CD8-positive, alpha-beta memory T cell (primary cell): ENCODE measurements at places on chromosomes 13 and 19.

- DNase-seq, result no peak
Measured at GRCh38 chr19:3646336-3647092, 19.9 kb upstream of the CACTIN start.

GRCh38 chr19:36115453-36116343 is at the start of gene TBCB:
Gene TBCB (plus strand): TSS chr19:36115468. CDS start chr19:36115561, 93 bp downstream.
- no peak for DNase-seq

GRCh38 chr13:75231235-75231634 is 250.7 kb downstream of the TBC1D4 start:
- no peak for DNase-seq

DNA sequence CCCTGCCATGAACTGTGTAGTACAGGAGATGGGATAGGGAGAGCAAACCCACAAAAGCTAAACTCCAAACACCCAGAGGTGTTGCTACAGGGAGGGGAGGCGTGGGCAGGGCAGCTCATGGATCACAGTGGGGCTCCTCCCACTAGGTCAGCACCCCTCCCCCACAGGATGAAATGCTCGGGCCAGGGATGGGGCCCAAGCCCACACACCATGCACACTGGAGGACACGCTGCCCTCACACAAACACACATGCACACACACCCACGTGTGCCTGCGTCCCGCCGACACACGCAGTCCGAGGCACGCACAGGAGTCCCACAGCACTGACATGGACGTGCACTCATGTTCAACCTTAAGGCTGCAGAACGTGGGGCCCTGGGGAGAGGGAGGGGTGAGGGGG is 6.0 kb upstream of the CCNP start:
- DNase-seq, result no peak

GRCh38 chr13:52703482-52703881 is 36.1 kb downstream of the CNMD start:
- DNase-seq, result no peak

GRCh38 chr19:15452111-15453047 is 2.6 kb upstream of the WIZ start:
- DNase-seq, result no peak

- no peak for DNase-seq
Measured at GRCh38 chr13:51000571-51001260, 91.1 kb downstream of the RNASEH2B start.

GRCh38 chr19:13098277-13099072 is 4.2 kb downstream of the LYL1 start:
- no peak for DNase-seq

DNA sequence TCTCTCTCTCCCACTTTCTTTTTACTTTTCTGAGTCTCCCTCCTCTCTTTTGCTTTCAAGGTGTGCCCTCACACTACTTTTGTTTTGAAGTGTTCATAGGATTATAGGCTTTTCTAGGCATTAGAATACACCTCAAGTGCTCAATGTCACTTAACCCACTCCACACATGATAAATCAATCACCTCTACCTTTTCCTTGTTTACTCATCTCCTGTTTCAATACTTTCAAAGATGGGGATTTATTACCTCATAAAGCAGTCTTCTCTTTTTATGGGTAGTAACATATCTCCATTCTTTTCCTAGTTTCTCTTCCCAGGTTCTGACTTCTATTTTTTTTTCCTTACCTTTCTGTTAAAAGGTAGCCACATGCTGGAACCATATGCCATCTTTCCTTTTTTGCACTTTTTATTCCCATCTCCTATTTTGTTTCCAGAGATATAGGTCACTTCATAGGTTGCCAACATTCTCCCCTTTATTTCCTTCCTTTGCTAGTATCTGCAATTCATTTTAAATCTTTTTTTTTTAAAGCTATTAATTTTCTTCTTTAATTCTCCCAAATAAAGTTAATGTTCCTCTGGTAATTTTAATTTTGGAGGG is 137.6 kb upstream of the SLC10A2 start:
- no peak for DNase-seq

DNA sequence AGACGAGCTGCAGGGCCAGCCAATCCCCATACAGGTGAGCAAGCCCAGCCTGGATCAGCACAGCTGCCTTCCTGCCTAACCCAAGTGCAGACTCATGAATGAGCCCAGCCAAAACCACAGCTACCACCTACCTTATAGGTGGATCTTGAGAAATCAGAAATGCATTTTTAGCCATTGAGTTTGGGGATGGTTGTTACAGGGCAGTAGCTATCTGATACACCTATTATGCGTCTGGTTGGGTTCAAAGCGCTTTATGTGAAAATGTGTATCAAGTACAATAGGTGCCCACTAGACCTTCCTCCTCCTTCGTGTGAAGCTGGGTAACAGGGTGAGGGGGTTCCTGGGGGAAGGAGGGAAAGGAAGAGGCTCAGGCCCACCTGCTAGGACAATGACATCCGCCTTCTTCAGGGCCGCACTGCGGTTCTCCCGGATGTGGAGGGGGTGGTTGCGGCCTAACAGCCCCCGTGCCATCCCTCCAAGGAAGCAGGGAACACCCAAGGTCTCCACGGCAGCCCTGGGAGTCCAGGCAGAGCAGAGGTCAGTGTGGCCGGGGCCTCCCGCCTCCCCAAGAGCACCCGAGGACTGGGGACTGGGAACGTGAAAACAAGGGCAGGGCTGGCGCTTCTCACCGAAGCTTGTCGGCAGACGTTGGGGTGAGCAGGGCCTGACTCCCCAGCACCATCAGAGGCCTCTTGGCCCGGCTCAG is 11.7 kb downstream of the SYDE1 start:
- no peak for DNase-seq

GRCh38 chr19:14450168-14450874 is 17.2 kb downstream of the PKN1 start:
- DNase-seq, result peak; percentile 36

DNA sequence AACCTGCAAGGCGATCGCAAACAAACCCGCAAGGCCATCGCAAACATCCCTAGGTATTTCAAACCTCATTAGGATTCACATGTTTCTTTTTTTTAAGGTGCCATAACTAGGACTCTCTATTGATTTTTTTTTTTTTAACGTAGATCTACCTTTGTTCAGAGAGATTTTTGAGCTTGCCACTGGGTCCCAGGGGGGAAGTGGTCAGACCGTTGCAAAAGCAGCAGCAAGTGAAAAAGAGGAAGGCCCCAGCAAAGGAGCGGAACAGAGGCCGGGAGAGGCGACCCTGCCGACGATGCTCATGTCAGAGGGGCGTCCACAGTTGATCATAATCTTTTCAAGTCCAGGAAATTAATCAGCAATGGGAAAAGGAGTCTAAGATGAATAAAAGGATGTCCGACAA is 32.7 kb upstream of the FLT1 start:
- no peak for DNase-seq

- DNase-seq, result no peak
Measured at GRCh38 chr19:36605877-36606478, 865 bp downstream of the ZNF382 start.

DNA sequence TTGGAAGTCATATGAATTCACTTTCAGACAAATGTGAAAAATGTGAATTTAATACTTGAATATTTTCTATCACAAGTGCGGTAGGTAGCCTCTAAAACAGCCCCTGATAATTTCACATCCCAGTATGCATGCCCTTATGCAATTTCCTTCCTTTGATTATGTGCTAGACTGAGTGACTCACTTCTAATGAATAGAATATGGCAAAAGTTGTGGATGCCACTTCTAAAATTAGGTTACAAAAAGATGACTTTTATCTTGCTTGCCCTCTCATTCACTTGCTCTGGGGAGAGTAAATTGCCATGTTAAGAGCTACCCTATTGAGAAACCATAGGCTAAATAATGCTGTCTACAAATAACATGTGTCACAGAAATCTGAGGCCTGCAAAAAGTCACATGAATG is 402.5 kb upstream of the PCDH9 start:
- DNase-seq, result no peak

- no peak for DNase-seq
Measured at GRCh38 chr19:7478843-7479227, 10.0 kb downstream of the PEX11G start.

DNA sequence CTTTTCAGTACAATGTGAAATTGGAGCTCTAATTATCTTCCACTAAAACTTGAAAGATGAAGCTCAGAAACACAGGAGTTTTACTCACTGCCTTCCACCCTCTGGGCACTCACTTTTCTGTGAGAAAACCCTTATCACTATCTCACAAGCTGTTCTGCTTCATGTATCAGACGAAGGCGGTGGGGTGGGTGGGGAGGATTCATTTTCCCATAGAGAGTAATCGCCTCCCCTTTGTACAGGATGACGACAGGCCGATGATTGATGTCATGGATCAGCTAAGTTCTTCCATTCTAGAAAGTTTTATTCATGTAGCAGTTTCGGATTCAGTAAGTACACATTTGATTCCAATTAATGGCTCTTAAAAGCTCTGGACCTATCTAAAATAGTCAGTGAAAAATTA is 139.9 kb downstream of the ZAR1L start:
- no peak for DNase-seq

DNA sequence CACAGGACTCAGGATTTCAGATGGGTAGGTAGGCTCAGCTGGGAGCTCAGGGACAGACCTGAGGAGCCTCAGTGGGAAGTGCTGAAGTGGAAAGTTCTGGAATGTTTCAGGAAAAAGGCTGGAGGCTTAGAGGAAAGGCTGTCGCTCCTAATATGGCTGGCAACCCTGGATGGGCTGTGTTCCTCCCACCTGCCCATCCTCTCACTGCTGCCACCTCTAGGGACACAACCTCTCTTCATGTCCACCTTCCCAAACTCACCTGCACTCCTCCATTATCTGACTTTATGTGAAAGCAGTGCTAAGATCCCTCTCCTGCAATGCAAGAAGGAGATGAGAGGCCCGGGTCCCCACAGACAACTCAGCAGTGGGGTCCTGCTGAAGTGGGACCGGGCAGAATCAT is 5.8 kb upstream of the CEACAM21 start:
- no peak for DNase-seq

- DNase-seq, result peak; percentile 58
Measured at GRCh38 chr19:3284759-3285646, 60.5 kb downstream of the CELF5 start.

DNA sequence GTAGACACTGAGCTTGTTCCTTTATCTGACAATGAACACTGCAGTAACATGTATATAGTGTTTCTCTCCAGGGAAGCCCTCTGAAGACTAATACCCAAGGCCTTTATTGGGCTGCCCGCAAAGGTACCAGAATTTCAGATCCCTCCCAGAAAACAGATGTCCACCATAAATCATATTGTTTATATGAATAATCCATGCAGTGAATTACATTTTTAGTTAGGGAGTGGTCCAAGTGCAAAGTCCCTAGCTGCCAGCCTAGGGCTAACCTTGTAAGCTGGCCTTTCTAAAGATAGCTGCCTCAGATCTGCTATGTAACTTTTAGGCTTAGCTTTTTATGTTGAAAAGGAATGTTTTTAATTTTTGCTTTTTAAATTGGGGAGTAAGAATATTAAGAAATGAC is 44.7 kb downstream of the TDRD3 start:
- DNase-seq, result no peak

DNA sequence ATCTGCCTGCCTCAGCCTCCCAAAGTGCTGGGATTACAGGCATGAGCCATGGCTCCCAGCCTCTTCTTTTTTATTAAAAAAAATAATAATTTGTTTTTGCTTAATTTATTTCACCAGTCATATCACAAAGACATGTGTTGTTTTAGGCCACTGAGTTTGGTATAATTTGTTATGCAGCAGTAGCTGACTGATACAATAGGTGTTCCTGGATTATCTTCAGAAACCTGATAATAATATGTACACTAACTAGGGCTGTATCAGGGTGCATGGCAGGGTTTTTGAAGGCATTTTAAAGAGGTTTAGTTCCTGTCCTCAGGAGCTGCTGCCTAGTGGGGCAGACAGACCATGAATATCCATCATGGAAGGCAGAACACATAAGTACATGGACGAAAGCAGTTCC is 9.5 kb upstream of the CSNK1G2 start:
- DNase-seq, result no peak

- DNase-seq, result no peak
Measured at GRCh38 chr19:29324717-29325116, 111.8 kb upstream of the UQCRFS1 start.

DNA sequence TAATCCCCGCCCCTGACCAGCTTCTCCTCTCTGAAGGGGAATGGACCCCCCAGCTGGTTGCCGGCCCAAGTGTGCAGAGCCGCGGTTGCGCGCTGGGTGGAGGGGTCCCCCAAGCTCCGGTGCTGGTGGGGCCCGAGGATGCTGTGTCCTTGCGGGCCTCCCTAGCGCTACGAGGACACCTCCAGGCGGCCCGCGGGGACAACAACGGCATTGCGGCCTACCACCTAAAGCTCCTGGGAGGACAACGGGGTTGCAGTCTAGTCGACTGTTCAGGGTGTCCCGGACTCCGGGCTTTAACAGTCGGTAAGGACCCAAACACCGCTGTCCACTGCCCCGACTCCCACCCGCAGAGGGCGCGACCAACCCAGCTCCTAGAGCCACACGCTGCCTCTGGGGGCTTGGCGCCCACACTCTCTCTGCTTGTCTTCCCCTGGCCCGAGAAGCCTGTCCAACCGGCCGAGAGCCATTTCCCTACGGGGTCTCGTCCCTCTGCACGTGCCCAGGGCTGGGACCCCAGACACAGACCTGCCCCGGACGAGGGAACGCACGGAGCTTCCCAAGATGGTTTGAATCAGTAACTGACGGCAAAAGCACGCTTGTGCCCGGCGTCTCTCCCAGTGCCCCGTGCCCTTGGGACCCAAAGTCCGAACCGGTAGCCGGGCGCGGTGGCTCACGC is 927 bp upstream of the SDHAF1 start:
- no peak for DNase-seq

DNA sequence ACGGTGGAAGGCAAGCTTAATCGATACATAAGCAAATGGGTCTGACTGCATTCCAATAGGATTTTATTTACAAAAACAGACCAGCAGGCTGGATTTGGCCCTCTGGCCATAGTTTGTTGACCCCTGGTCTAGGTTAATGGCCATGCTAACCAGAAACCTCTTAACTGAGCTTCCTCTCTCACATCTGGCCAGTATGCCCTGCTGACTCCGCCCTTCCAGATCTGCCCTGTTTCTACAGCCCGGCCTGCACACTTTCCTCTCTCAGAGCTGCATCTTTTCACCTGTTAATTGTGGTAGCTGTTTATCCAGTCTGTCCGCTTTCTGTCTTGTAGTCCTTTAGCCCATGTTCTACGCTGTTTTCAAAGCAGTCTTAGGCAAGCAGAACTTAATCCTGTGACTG is 25.6 kb downstream of the EDNRB start:
- DNase-seq, result no peak
